Urinary bladder (tissue), 4 donors: ENCODE measurements at places on chromosomes 4 and X. TPM values are rescaled to one million over a fixed set of nuclear protein-coding genes. Genes with fewer than 3 reads are reported as not detected.

GRCh38 chr4:102862016-102862415 is 6.8 kb upstream of the CISD2 start:
- DNase-seq = no peak

GRCh38 chr4:79015411-79015810 is 76.2 kb upstream of the PAQR3 start:
- DNase-seq = no peak

- DNase-seq = no peak
Measured at GRCh38 chr4:7868892-7869471, 70.7 kb downstream of the AFAP1 start.

DNA sequence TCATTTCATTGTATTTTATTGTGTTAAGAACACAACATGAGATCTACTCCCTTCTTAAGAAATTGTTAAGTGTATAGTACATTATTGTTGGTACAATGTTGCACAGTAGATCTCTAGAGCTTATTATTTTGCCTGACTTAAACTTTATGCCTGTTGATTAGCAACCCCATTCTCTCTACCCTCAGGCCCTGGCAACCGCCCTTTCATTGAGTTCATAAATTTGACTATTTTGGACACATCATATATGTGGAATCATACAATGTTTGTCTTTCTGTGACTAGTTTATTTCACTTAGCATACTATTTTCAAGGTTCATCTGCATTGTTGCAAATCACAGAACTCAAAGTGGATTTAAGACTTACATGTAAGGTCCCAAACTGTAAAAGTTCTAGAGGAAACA is 222.1 kb downstream of the IL15 start:
- DNase-seq = no peak

DNA sequence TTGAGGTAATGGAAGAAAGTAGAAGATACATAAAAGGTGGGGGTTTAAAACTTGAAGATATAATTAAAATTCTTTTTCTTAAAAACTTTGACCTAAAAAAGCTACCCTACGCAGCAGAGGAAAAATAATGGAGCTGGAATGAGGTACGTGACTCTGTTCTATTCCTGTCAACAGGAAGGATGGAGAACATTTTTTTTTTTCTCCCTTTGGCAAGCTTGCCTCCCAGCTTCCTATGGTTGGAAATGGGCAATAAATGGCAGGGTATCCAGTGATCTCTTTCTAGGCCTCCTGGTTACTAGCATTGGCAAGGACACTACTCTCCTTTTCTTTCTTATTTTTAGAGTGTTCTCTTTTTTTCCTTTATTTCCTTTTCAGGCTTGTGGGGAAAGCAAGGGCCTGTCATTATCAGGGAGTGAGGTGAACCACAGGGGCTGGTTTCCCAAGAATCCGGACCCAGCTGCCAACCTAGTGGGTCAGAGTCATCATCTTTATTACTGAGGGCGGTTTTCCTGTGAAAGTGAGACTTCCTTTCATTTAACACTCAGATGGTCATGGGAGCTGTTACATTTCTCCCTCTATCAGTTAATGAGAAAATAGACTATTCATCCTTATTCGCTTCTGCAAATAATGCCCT is 224.6 kb downstream of the SPRY1 start:
- no peak for DNase-seq

GRCh38 chr4:136680761-136681160 is 851.5 kb downstream of the PCDH18 start:
- no peak for DNase-seq

GRCh38 chr4:112111306-112111705 is 33.9 kb upstream of the FAM241A start:
- DNase-seq = no peak

GRCh38 chrX:39853417-39854030 is 244.2 kb downstream of the BCOR start:
- no peak for DNase-seq

DNA sequence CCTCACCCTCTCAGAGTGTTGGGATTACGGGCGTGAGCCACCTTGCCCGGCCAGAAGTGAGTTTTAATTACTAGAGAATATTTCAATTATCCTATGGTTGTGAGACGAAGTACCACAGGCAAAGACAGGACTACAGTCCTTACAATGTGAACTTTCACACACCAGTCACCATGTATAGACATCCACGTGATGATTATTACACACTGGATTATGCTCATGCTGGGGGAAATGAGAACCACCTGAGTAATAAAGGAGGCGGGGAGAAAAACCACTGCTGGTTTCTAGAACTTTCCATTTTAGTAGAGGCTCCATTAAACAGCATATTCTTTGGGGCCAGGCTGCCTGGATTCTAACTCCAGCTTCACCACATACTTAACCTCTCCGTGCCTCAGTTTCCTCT is 42.5 kb upstream of the TLR2 start:
- DNase-seq = no peak

- no peak for DNase-seq
Measured at GRCh38 chr4:104641418-104641817, 146.7 kb upstream of the CXXC4 start.

GRCh38 chrX:136658151-136658550 is 10.2 kb downstream of the CD40LG start:
- DNase-seq = no peak

GRCh38 chrX:146054311-146054710 is 236.7 kb downstream of the SLITRK2 start:
- no peak for DNase-seq

DNA sequence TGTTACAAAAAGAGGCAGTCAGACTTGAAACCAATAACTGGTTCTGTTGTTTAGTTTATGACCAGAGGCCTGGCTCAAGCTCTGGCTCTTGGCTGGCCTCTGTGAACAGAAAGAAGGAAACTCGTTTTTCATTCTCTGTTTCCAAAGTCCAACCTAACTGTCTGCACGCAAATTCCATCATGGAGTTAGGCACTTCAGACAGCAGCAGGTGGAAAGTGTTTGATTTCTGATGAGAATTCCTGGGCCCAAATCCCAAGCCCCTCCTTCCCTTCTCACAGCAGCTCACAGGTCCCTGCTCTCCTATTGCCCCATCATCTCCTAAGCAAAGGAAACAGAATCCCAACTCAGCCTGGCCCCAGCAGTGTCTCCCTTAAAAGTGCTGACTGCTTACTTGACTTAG is 42.8 kb upstream of the FGF16 start:
- DNase-seq = no peak

- DNase-seq = no peak
Measured at GRCh38 chr4:75769036-75769435, 44.7 kb downstream of the USO1 start.

DNA sequence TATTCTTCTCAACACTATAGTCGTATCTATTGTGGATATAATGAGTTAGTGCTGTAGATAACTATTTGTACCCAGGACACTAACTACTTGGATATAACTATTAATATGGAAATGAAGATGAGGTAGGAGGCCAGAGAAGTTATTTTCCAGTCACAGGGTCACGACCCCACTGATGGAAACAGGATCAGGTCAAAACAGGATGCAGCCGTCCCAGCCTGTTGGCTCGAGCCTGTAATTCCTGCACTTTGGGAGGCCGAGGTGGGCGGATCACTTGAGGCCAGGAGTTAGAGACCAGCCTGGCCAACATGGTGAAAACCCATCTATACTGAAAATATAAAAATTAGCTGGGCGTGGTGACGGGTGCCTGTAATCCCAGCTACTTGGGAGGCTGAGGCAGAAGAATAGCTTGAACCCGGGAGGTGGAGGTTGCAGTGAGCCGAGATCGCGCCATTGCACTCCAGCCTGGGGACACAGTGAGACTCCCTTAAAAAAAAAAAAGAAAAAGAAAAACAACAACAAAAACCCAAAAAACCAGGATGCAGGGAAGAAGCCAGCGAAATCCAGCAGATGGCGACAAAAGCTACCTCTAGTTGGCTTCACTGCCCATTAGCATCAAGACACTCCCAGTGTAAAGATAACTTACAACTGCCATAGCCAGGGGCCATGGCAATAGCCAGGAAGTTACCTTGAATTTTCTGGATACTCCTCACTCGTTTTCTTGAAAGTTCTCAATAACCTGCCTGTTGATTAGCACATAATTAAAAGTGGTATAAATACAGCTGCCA is 37.9 kb upstream of the NKAP start:
- DNase-seq = no peak

ASB9 gene
- total RNA-seq = 3.4 TPM

FAM9A gene
- total RNA-seq = not detected

SMR3B gene
- not detected for total RNA-seq

GAGE12J gene
- total RNA-seq = not detected

STX18 gene
- 37.9 TPM for total RNA-seq

GRK4 gene
- 9.9 TPM for total RNA-seq

CRLF2 gene
- total RNA-seq = 0.48 TPM
